CD4-positive, alpha-beta T cell treated with Interleukin-15 for 4 hours (primary cell): ENCODE measurements at places on chromosomes 2 and 18.

DNA sequence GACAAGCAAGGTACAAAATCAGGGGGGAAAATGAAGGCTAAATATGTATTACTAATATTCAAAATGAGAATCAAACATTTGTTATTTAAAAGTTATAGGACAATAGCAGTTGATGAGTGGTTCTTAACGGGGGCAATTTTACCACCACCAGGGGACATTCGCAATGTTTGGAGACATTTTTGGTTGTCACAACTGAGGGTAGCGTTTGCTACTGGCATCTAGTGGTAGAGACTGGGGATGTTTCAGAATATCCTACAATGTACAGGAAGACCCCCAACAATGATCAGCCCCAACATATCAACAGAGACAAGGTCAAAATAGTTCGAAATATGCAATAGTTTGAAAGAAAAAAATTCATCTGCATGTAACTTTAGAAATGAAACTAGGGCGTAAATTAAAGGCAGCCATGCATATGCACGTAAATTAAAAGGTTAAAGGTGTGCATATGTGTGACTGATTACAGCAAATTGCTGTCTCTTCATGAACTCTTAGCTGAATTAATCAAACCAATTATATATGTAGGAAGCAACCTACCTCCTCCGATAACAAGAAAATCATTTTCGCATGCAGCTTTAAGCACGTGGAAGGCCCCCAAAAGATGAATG lies 61.2 kb upstream of the CUL3 start:
- DNase-seq = peak; percentile 5

DNA sequence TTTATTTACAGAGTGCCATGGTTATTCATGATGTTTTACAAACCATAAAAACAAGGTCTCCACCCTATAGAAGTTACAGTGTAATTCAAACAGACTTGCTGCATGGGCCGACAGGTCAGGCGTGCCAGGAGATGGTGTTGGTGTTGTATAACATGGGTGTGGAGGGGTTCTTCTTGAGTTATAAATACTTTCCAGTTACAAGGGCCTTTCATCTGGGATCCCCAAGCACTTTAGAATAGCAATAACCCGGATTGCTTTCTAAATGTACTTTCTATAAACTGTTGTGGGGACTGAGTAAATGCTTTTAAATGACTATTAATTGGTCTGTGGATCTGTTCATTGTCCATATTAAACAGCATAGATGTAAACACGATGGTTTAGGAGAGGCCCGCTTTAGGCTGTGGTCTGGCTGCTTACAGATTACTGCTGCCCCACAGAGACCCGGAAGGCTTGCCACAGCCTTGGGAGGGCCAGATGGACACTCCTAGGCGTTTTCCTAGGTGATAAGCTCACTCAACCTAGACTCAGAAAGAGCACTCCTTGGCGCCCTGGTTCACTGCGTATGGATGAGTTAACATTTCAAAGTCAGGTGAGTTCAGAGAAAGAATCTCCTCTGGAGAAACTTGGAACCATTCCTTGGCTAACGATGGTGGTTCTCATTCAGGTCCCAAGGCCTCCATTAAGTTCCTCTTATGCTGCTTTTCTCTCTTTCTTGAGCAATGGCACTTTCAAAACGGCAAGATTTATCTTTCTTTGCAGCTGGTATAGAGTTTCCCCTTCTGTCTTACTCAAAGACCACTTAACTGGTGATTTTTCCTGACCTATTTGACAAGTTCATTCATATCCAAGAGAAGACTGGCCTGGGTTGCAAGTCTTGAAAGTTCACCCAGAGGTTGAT lies 3.6 kb upstream of the KIAA2012 start:
- DNase-seq = no peak

GRCh38 chr18:3269241-3269913 lies 7.4 kb downstream of the MYL12B start:
- no peak for DNase-seq

- DNase-seq = no peak
These were observed 473.9 kb downstream of the BCL11A start for GRCh38 chr2:60079562-60079961.

DNA sequence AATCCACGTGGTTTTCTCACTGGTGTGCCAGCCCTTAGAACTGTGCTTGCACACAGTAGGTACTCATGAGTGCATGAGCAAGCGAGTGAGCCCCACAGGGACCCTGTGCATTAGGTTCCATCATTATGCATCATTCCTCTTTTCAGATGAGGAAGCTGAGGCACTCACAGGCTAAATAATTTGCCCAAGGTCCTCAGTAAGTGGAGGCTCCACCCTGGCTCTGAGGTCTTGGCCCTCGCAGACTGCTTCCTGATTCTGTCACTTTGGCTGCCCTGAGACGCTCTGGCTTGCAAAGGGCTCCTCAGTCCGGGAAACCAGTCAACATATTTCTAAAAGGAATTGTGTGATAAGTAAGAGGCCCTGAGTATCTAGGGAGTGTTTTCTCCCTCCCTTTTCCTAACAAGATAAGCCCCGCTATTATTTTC lies 71.7 kb downstream of the IL1R2 start:
- DNase-seq = no peak

DNA sequence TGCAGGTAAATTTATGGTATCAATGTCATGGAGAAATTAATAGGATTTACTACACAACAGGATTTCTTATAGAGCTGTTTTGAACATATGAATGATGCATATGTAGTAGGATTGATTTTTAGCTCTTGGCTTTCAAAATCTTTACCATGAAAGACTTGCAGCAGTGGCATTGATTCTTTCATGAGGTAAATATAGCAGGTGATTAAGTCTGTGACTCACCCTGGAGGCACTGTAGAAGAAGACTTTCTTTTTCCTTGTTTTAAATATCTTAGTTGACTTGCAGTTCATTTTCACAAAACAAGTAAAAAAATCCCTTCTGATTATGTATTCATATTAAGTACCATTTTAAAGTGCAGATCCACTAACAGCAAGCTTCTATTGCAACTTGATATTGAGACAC lies 463.0 kb downstream of the FBXO15 start:
- no peak for DNase-seq

GRCh38 chr18:51621113-51621863 lies 423.8 kb upstream of the MEX3C start:
- no peak for DNase-seq

GRCh38 chr2:49948091-49948490 lies 793.8 kb upstream of the FSHR start:
- no peak for DNase-seq

DNA sequence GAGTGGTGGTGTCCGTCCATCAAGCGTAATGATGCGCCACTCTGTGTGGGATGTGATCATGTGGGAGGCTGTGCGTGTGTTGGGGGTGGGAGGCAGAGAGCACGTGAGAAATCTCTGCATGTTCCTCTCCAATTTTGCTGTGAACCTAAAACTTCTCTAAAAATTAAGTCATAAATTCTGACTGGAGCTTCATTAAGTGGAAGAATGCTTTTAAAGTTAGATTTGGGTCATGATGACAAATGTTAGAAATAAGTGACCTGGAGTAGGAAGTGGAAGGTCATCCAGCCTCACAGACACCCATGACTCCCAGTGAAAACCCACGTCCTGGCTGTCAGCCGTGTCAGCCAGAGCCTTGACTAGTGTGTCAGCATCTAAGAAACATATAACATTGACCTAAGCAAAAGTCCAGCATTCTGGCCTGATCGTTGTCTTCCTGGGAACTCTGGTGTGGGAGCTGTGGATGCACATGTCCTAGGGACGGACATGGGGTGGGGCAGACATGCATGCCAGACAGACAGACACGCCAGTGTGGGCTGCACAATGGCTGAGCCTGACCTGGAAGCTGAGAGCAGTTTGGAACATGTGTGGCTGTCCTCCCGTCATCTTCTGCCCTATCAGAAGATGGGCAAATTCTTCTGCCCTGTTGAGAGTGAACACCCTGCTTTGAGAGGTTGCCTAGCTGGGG lies 245.6 kb downstream of the FAM210A start:
- DNase-seq = no peak

GRCh38 chr18:77572537-77572936 lies 322.9 kb downstream of the GALR1 start:
- DNase-seq = no peak

DNA sequence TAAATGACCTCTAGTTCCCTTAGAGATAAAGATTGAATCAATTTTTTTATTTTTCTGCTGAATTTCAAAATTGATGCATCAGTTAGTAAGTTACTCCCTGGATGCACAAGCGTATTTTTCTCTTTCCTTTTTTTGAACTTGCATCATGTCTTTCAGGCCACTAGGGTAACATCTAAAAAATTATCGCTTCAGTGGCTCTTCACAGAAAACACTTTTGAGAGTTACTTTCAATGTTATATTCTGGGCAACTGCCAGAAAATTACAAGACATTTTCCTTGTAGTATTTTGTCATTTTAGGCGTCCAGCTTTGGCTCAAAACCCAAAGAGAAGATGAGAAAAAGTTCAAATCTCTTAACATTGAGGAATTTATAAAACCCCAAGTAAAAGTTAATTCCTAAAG lies 59.8 kb downstream of the DSEL start:
- no peak for DNase-seq

DNA sequence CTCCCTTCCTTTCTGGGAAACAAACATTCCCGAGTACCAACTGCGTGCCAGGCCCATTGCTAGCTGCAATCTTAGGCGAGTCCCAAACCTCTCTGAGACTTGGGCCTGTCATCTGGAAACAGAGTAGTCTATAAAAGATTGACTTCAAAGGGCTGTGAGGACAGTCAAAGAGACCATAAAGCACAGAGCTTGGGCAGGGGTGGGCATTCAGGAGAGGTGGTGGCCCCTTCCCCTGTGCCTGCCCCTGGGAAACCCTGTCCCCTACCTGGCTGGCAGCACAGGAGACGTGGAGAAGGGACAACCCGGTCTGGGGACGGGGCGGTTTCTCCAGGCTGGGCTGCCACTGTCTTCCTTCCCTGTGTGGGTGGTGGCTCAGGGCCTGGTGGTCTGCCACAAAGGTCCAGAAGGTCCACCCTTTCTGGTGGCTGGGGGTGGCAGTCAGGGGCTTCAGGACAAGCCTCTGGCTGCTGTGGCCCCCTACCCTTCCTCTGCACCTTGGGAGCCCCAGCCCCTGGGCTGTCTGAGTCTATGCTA lies 33.9 kb upstream of the FOSL2 start:
- DNase-seq = no peak

DNA sequence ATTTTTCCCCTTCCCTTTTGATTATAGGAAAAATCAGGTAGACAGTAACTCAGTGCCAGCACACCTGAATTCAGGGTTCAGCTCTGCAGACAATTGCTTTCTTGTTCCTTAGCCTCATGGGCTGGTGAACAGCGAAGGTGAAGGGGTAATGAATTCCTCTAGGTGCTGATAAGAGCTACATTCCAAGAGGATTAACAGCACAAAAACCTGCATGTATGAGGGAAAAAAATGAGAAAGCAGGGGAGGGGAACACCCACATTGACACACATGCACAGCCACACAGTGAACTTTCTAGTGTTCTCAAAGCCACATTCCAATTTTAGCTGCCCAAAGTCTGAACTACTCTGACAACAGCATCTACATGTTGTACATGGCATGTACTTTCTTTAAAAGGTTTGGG lies 46.1 kb downstream of the SPATS2L start:
- no peak for DNase-seq

GRCh38 chr2:100397976-100398375 lies 19.5 kb downstream of the CHST10 start:
- DNase-seq = no peak

DNA sequence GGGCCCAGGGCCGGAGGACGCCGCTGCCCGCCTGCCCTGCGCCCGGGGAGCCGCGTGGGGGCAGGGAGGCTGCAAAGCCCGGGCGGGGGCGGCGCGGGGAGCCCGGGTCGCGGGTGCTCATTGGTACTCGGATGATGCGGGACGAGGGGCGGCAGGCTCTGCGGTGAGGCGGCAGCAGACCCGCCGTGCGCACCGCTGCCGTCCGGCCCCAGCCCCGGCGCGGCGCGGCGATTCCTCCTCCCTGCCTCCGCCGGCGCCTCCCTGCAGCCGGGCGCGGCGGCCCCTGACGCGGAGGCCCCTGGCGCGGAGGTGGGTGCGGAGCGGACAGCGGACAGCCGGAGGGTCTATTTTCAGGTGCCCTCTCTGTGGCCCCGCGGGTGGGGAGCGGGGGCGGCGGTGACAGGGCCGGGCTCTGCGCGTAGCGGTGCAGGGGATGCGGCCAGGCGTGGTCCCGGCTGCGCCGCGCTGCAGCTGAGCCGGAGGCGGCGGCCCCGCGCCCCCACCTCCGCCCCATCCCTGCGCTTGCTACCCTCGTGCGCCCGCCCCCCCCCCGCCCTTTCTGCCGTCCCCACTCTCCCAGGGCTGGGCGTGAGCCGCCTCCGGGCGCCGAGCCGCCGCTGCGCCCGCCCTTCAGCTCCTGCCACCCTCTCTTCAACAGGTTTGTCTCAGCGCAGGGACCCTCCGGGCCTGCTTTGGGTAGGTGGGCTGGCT lies 640 bp downstream of the SPTBN1 start:
- DNase-seq = no peak

GRCh38 chr18:39191931-39192330 lies 1626.3 kb upstream of the CELF4 start:
- no peak for DNase-seq

DNA sequence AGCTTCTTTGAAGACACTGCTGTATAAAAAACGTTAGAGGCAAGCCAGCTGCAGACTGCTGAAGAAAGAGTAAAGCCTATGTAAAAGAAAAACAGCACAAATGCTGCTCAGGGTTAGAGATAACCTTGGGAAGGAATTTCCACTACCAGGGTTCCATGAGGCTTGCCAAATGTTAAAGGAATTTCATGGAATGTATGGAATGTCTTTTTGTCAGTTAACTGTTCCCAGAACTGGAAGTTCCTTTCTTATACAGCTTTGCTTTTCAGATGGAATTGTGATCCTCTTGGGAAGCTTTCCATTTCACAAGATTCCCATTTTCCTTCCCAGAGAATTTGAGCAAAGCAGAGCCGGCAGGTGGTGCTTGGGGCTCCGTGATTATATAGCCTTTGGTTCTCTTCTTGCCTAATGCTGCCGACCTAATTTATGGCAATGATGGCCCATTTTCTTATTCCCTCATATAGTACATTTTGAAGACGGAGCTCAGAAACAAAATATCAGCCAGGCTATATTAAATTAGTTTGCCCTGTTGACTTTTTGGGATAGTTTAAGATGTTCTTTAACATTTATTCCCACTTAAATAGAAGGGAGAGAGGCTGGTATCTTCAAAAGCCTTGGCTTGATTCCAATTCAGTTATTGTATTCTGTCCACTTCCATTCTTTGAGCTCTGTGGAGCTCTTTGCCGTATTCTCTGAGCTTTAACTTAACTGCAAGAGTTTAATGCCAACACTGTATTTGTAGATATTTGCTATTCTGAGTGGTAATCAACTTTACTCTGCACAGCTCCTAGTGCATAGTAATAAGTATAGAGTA lies 162.3 kb downstream of the PHLPP1 start:
- DNase-seq = no peak

- no peak for DNase-seq
These were observed 674.3 kb upstream of the NRXN1 start for GRCh38 chr2:51706220-51706619.

GRCh38 chr2:227812001-227812400 lies 1.6 kb upstream of the CCL20 start:
- no peak for DNase-seq

DNA sequence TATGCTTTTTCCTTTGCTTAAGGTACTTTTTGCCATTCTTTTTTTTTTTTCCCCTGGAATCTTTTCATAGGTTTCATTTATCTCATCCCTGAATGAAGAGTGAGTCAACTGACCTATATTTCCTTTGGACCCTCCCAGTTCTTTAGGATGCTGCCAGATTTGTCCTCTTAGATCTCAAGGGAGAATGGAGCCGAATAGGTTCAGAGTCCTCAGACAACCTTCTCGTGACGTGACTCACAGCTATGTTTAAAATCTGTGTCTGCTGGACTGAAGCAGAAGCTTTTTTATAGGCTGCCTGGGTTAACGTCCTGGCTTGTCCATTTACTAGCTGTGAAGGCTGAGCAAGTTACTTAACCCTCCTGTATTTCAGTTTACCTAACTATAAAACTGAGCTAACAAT lies 358.6 kb downstream of the DLGAP1 start:
- no peak for DNase-seq

- DNase-seq = no peak
These were observed 998.0 kb upstream of the FANCL start for GRCh38 chr2:59239146-59239545.
